ENCODE measurements at places on chromosomes 1 and 21. TPM values are rescaled to one million over a fixed set of nuclear protein-coding genes. Genes with fewer than 3 reads are reported as not detected.

- no peak overlapping the region for H3K4me3 ChIP-seq
- H3K4me1 ChIP-seq = peaks cover 2% of the 10 kb centered on the region
- peaks cover 45% of the 10 kb centered on the region for H3K27me3 ChIP-seq
- no peak for DNase-seq
These were observed 2.4 kb downstream of the PTPN14 start for GRCh38 chr1:214548988-214549387.

DNA sequence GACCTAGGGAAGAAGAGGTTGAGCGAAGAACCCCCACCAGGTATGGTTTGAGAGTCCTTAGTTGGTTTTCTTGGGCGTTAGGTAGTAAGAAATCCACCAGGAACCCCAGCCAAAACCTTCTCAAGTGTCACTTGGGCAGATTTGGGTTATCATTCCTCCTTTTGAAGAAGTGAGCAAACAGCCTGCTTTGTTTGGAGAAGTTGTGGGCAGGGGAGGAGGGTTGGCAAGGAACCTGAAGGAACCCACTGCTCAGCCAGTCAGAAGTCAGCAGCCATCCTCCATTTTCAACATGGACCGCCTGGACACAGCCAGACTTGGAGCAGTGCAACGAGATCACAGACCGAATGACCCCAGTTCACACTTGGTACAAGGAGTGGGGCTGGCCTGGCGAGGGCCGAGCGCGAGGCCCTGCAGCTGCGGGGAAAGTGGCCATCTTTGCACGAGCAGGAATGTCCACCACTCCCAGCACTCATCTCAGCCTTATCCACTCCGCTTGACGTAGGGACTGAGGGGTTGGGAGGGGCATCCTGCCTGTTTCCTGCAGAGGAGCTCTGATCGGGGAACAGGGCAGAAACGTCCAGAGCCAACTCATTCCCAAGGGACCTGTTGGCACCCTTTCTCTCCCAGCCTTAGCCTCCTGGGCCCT, 7.2 kb downstream of the ADPRS start:
- no peaks in the 10 kb centered on the region for H3K27me3 ChIP-seq
- H3K4me3 ChIP-seq = no peak overlapping the region
- H3K36me3 ChIP-seq = peaks cover 7% of the 10 kb centered on the region
- no peak overlapping the region for H3K27ac ChIP-seq
- peaks cover 2% of the 10 kb centered on the region for H3K4me1 ChIP-seq
- no peak for DNase-seq

- H3K4me3 ChIP-seq = no peak overlapping the region
- no peaks in the 10 kb centered on the region for H3K36me3 ChIP-seq
- peaks cover 10% of the 10 kb centered on the region for H3K4me1 ChIP-seq
- no peak overlapping the region for H3K27ac ChIP-seq
- peaks cover 40% of the 10 kb centered on the region for H3K27me3 ChIP-seq
These were observed 384.0 kb downstream of the RRAGC start for GRCh38 chr1:38475624-38476005.

DNA sequence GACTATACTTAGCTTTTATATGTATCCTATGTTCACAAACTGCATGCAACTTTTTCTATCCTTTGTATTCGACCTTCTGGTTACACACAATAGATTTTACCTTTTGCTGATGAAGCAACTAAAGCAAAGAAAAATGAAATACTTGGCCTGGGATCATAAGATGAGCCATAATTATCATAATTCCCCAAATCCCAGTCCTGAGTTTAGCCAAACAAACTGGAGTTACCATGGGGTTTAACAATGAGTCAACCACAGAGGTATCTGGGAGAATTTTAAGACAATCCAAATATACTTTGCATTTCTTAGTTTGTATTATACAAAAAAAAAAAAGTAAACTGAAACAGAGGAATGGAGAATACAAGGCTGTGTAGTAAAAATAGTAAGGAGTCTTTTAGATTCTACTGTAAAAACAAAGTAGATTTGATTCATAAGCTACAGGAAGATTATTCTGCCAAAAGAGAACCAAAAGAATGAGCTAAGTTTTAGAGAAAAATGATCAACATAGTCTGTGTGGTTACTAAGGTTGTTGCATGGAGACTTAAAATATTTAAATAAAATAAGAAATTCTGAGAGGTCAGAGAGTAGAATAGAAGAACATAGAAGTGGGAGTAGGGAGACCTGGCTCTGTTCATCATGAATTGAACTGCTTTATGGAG, 60.4 kb upstream of the GORAB start:
- H3K4me3 ChIP-seq = no peak overlapping the region
- no peak overlapping the region for H3K27ac ChIP-seq
- peaks cover 7% of the 10 kb centered on the region for H3K27me3 ChIP-seq
- no peak for DNase-seq

DNA sequence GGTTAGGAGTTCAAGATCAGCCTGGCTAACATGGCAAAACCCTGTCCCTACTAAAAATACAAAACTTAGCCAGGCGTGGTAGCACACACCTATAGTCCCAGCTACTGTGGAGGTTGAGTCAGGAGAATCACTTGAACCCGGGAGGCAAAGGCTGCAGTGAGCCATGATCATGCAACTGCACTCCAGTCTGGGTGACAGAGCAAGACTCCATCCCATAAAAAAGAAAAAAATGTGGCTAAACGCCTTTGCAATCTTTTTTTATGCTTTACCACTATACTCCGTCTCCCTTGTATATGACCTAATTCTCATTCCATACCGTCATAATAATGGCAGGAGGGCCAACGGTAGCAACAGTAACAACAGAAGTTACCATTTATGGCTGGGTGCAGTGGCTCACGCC, 109.5 kb downstream of the ASH1L start:
- H3K4me1 ChIP-seq = peaks cover 19% of the 10 kb centered on the region
- no peaks in the 10 kb centered on the region for H3K27me3 ChIP-seq
- peaks cover 14% of the 10 kb centered on the region for H3K36me3 ChIP-seq
- no peak overlapping the region for H3K27ac ChIP-seq

DNA sequence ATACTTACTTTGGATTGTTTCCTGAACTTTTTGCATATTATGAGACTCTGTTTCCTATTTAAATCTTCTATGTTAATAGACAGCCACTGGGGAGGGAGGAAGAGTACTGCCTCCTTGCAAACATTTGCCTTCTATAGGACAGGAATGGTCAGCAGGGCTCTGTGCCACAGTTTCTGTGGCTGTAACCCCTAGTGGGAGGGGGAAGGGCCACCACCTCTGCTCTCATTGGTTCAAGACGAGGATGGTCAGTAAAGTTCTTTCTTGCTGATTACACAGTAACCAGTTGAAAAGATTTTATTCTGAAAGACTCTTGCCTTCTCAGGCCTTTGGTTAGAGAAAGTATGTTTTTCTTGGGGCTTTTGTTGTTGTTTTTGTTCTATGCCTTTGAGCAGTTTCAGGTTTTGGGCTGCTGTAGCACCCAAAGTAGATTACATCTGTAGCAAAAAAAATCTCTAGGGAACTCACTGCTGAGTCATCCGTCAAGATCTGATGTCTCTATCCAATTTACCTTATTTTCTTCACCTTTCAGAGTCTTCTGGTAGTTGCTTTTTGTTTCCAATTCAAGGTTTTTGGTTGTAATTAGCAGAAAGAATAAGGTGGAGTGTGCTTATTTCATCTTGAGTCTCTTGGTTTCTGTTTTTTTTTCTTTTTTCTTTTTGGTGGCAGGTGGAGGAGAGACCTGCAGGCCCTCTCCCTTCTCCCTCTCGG, 23.1 kb downstream of the SLC35A3 start:
- H3K27ac ChIP-seq = no peak overlapping the region
- no peak overlapping the region for H3K4me3 ChIP-seq
- peaks cover 3% of the 10 kb centered on the region for H3K4me1 ChIP-seq
- H3K36me3 ChIP-seq = peaks cover 42% of the 10 kb centered on the region

- H3K4me1 ChIP-seq = no peaks in the 10 kb centered on the region
- H3K36me3 ChIP-seq = no peaks in the 10 kb centered on the region
- no peak overlapping the region for H3K27ac ChIP-seq
- H3K27me3 ChIP-seq = no peaks in the 10 kb centered on the region
- no peak for DNase-seq
These were observed 27.2 kb downstream of the KIF26B start for GRCh38 chr1:245182028-245182427.

Gene PKP1
- total RNA-seq = not detected

DNA sequence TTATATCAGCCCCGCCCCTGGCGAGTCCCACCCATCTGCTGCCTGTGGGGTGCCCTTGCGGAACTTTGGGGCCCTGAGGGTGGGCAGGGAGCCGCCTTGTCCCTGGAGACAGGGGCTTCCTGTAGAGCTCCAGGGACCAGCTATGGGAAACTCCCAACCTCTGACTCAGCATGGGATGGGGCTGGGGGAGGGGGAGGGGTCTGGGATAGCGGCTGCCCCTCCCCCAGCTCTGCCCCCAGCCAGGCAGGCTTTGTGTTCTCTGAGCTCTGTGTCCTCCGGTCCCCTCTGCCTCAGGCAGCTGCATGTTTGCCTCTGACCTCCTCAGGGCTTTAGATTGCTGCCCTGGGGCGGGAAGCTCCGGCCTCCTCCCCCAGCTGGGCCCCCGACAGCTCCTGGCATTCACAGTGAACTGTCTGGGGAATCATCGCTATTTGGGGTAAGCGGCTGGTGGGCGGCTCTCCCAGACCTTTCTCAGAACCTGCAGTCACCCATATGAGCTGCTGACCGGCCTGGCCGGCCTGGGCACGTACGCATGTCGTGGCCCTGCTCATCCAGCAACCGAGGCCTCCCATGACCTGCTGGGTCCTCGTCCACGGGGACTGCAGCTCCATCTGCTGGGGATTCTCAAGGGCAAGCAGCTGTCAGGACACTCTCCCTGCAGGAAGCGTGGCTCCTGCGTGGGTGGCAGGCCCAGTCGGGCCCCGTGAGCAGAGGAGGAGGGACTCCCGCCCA, 17.1 kb downstream of the ARHGEF16 start:
- no peak for DNase-seq
- no peak overlapping the region for H3K27ac ChIP-seq
- no peaks in the 10 kb centered on the region for H3K4me1 ChIP-seq

DNA sequence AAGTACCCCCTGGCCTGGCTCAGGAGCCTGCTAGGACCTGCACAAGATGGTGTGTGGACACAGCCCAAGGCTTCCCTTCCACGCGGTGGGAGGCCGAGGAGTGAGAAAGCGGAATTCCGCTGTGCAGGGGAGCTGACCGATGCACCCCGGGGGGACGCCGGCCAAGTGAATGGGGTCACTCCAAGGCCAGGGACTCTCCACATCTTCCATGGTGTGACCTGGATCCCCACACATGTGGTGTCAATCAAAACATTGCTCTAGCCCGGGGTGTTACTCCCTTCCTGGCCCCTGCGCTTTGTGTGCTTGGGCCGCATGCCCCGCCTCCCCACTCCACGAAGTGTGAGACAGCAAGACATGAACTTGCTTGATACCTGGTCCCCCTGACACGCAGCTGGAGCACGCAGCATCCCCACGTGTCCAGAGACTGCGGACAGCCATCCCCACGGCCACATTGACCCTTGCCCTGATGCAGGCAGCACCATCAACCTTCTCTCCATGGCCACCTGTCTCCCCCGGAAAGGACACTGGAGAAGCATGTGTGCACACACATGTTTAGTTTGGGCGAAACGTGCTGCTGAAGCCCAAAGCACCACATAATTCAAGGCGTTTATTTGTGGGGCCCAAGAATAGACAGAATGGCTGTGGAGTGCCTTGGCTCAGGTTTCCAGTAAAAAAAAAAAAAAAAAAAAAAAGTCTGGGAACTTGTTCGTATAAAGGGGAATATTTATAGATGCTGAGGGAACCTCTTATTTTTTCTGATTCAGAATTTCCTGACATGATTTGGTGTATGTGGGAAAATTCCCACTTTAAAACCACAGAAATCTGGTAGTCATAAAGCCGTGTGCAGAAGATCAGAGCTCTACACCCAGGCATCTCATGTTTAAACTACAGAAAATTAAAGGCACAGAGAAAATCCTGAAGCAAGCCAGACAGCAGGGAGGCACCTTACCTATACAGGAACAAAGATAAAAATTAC, 171.7 kb downstream of the HUNK start:
- H3K4me3 ChIP-seq = no peak overlapping the region
- H3K27ac ChIP-seq = no peak overlapping the region
- H3K27me3 ChIP-seq = peaks cover 7% of the 10 kb centered on the region
- no peaks in the 10 kb centered on the region for H3K4me1 ChIP-seq
- no peaks in the 10 kb centered on the region for H3K36me3 ChIP-seq

- no peaks in the 10 kb centered on the region for H3K36me3 ChIP-seq
- H3K4me1 ChIP-seq = peaks cover 32% of the 10 kb centered on the region
- DNase-seq = peak; percentile 68
- peak overlapping the region; percentile 52 for H3K4me3 ChIP-seq
- H3K27ac ChIP-seq = peak overlapping the region; percentile 25
These were observed 4.6 kb downstream of the COL9A2 start for GRCh38 chr1:40312238-40313205.

Gene LRRC39
- total RNA-seq = 0.64 TPM

Gene RAB25
- total RNA-seq = 0.52 TPM

- H3K4me3 ChIP-seq = peak overlapping the region; percentile 32
- peaks cover 11% of the 10 kb centered on the region for H3K36me3 ChIP-seq
- peaks cover 24% of the 10 kb centered on the region for H3K27me3 ChIP-seq
- H3K4me1 ChIP-seq = peaks cover 11% of the 10 kb centered on the region
- no peak overlapping the region for H3K27ac ChIP-seq
These were observed 16.6 kb downstream of the SAMD11 start for GRCh38 chr1:940107-941014.

- H3K36me3 ChIP-seq = peaks cover 3% of the 10 kb centered on the region
- DNase-seq = no peak
- H3K27ac ChIP-seq = no peak overlapping the region
- peaks cover 41% of the 10 kb centered on the region for H3K27me3 ChIP-seq
These were observed 20.4 kb upstream of the SIM2 start for GRCh38 chr21:36678538-36678937.

DNA sequence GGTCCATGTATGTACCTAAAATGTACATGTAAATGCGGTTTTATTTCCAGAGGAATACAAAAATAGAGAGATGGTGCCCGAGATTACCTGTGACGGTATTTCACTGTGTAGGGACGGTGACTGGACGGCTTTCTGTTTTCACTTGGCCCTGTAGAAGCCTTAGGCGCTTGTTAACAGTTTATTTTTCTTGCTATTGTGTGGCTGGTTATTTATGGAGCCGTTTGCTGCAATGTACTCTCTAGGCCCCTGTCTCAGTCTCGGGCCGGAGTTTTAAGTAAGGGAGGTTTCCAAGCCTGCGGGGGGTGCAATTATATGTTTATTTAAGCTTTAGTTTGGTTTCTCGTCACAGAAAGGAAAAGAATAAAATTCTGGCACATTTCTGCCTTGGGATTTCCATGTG, 413 bp downstream of the EFCAB7 start:
- H3K27ac ChIP-seq = peak overlapping the region; percentile 94
- DNase-seq = no peak

Gene RIPPLY3
- 0.26 TPM for total RNA-seq

GRCh38 chr1:19448491-19449439, 36.6 kb downstream of the CAPZB start:
- H3K4me1 ChIP-seq = peaks cover 85% of the 10 kb centered on the region
- H3K36me3 ChIP-seq = peaks cover 4% of the 10 kb centered on the region
- no peaks in the 10 kb centered on the region for H3K27me3 ChIP-seq
- H3K4me3 ChIP-seq = peak overlapping the region; percentile 42

Gene CERS2
- total RNA-seq = 160 TPM

All from activated CD4-positive, alpha-beta memory T cell treated with anti-CD3 and anti-CD28 coated beads for 36 hours (primary cell).